NCI-H1105 treated with DMSO at 0.1 percent for 48 hours (cell line): ENCODE measurements at places on chromosomes 4 and X.
A peak's percentile ranks its signal among the peaks of the same experiment; 100 is the strongest.

DNA sequence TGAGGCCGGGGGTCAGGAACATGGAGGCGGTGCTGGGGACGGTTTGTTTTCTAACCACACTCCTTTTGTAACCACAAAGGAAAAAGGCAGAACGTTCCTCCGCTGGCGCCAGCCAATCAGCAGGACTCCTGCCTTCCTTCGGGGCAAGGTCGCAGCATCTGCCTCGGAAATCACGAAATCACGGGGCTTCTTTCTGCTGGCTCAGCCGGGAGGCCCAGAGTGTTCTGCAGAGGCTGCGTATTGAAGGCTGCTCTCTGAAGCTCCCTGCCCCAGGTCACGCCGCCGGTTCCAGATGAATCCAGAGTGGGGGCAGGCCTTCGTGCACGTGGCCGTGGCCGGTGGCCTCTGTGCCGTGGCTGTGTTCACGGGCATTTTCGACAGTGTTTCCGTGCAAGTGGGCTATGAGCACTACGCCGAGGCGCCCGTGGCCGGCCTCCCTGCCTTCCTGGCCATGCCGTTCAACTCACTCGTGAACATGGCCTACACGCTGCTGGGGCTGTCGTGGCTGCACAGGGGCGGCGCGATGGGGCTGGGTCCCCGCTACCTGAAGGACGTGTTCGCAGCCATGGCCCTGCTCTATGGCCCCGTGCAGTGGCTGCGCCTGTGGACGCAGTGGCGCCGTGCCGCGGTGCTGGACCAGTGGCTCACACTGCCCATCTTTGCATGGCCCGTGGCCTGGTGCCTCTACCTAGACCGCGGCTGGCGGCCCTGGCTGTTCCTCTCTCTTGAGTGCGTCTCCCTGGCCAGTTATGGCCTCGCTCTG is 9.4 kb downstream of the TMEM187 start:
- DNase-seq, result no peak

GRCh38 chr4:19399001-19399400 is 852.7 kb upstream of the SLIT2 start:
- no peak for DNase-seq

- DNase-seq, result no peak
Measured at GRCh38 chrX:9622128-9622527, 143.5 kb downstream of the GPR143 start.

DNA sequence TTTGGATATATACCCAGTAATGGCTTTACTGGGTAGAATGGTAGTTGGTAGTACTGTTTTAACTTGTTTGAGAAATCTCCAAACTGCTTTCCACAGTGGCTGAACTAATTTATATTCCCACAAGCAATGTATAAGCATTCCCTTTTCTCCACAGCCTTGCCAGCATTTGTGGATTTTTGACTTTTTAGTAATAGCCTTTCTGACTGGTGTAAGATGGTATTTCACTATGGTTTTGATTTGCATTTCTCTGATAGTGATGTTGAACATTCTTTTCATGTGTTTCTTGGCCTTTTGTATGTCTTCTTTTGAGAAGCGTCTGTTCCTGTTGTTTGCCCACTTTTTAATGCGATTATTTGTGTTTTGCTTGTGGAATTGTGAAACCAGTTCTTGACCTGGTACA is 290.5 kb downstream of the BMPR1B start:
- no peak for DNase-seq

GRCh38 chrX:100409610-100410590 is at the start of gene PCDH19:
Gene PCDH19 (minus strand): TSS chrX:100410273. CDS start chrX:100408597, 1,676 bp downstream.
- DNase-seq, result peak; percentile 60

DNA sequence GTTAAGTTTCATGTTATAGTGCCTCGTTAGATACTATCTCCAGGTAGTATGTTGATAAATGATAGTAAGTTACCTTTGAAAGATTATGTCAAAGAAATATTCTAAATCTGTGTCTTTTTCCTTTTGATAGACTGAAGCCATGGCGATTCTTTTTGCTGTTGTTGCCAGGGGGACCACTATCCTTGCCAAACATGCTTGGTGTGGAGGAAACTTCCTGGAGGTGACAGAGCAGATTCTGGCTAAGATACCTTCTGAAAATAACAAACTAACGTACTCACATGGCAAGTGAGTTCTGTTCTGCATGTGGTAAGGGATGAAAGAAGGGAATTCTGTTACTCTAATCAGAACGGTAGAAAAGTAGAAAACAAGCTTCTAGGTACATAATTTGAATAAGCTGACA is 8.2 kb downstream of the VAMP7 start:
- DNase-seq, result no peak

DNA sequence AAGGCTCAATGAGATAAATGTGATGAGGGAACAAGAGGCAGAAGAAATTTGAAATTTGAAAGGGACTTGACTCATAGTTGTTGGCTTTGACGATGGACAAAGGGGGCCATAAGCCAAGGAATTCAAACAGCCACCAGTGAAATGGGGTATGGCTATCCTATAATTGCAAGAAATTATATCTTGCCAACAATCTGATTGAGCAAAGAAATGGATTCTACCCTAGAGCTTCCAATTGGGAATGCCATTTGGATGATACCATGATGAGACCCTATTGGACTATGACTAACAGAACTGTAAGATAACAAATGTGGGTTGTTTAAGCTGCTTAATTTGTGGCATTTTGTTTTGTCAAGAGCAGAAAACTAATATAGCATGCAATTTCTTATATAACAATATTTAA is 270.1 kb upstream of the ARSJ start:
- no peak for DNase-seq

GRCh38 chr4:116321471-116321870 is 763.9 kb downstream of the TRAM1L1 start:
- DNase-seq, result no peak
